ENCODE measurements at places on chromosomes 3 and 15.

DNA sequence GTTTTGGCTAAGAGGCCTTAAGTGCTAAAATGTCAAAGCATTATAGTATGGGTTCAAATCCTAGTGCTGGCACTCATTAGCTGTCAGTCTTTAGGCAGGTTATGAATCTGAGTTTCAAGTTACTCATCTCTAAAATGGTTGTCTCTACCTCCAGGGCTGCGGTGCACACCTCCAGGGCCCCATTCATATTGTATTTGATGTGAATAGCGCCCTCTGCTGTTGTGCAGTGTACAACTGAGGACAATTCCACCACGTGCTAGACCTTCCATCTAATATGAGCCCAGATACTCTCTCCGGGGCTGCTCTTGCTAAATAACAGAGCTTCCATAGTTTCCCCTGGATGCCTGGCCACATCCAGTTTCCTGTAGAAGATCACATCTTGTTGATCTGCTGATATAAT lies 54.3 kb downstream of the OXNAD1 start:
- peak; percentile 79 for DNase-seq

- DNase-seq, result no peak
These were observed 21.8 kb upstream of the DAPK2 start for GRCh38 chr15:64068133-64068532.

DNA sequence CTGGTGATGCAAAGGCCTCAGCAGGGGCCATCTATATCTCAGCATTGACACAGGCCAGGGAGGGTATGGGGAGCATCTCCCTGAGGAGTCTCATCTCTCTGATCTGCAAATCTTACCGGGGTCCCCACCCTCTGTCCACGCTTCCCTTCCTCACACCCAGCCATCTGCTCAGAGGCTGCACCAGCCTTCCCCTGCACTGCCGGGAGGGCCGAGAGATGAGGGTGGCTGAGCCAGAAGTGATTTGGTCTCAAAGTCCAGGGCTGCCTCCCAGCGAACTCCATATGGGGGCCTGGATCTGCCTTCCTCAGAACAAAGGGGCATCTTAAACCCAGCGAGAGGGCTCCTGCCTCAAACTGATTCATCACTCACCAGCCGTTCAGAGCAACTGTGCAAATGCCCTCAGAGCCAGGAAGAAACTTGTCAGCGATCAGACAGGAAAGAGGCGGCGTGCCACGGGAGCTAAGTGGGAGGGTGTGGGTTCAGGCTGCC lies 4.6 kb downstream of the IGDCC3 start:
- no peak for DNase-seq

- no peak for DNase-seq
These were observed 104.7 kb upstream of the LINGO1 start for GRCh38 chr15:77737238-77738037.

DNA sequence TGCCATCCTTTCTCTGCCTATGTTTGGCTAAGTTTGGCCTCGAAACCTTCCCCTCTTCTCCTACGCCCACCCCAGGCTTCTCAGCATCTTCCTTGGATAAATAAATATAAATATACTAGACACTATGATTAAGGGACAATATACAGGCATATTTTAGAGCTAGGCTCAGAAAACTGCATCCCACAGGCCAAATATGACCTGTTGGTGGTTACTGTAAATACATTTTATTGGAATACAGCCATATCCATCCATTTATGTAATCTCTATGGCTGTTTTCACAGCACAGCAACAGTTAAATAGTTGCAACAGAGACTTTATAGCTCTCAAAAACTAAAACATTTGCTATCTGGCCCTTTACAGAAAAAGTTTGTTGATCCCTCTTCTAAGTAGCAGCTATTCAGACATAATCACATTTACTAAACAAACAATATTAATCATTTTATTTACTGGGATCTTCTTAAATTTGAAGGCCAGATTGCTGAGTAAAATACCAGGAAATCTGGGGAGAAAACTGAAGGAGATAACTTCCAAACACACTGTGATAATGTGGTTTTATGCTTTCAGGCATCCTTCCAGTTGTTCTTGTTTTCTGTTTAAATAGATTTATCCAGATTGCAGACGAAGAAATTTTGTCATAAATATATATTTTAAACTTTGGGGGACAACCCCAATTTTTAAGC lies 269.7 kb upstream of the THRB start:
- no peak for DNase-seq

DNA sequence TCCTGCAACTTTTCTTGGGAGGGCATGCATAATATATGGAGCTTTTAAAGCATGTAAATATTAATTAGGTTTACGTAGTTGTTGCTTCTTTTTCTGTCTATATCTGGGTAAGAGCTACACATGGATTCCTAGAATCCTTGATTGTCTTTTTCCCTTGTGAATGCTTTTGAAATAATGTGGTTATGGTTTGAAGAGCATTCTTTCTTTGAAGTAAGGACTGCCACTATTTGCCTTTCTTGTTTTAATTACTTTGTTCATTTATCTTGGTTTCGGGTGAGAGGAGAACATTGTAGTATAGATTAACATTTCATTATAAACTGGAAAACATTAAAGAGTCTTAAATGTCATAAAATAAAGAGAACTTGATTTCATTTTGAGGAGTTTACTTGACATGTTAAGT lies 674.0 kb downstream of the ZBBX start:
- no peak for DNase-seq

GRCh38 chr15:23690015-23690414 lies 2.9 kb upstream of the NDN start:
- no peak for DNase-seq

DNA sequence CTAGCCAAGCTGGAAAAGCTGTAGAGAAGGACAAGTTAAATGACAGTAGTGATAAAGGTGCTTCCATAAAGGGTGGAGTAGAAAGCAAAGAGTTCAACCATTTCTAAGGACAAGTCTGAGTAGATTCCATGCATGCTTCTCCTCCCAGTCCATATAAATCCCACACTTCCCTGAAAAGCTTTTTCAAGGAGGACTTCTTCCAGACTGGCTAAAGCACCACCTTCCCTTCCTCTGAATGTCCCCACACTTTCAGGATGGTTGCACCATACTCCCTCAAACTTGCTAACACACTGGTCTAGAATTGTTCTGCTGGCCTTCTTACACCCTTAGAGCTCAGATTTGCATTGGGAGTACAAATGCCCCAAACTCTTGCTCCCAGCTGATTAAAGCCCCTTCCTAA lies 40.9 kb downstream of the FBN1 start:
- DNase-seq, result no peak

DNA sequence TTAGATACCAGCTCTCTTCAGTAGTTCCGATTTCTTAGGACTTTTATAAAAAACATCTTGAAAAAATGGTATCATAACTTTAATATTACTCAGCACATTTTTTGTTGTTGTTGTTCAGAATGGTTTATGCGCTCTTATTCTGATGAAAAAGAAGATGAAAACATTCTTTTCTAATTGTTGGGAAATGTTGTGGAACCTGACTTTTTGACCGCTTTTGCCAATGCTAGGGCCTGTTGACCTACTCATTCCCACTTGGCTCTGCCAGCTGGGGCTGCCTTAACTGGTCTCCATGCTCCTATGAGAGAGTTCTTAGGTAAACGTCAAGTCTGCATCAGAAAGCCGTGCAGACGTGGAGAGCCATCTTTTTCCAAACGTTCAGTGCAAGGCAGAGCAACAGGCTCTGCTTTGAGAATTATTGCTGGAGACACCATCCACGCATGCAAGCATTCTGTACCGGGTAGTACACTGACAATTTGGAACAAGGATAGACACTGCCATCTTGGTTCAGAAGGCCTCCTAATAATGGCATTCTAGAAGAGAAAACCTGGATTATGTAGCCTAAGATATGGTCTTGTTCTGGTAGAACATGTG lies 176.8 kb downstream of the GHSR start:
- DNase-seq, result no peak

- DNase-seq, result peak; percentile 82
These were observed 10.5 kb downstream of the GNAI2 start for GRCh38 chr3:50246517-50246954.

- DNase-seq, result no peak
These were observed 166.2 kb downstream of the CHL1 start for GRCh38 chr3:362681-363338.

DNA sequence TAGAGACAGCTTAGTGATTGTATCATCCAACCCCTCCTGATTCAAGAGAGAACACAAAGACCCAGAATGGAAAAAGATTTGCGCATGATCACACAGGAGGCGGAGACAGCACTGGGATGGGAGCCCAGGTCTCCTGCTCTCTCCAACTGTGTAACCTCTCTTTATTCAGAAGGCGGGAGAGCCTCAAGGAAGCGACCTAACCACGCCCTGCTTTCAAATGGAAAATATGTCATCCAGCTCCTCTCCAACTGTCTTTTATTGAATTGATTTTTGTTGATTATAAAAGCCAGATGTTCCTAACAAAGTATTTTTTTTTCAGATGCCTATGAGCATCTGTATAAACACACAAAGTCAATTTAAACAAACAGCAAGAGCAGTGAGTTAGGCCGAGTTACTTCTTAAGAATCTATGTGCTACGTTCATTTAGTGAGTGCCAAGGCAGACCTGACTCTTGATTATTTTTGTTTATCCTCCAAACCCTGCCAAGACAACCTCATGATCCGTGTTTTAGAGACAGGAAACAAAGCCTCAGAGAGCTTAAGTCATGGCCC lies 74.5 kb downstream of the BFSP2 start:
- no peak for DNase-seq

DNA sequence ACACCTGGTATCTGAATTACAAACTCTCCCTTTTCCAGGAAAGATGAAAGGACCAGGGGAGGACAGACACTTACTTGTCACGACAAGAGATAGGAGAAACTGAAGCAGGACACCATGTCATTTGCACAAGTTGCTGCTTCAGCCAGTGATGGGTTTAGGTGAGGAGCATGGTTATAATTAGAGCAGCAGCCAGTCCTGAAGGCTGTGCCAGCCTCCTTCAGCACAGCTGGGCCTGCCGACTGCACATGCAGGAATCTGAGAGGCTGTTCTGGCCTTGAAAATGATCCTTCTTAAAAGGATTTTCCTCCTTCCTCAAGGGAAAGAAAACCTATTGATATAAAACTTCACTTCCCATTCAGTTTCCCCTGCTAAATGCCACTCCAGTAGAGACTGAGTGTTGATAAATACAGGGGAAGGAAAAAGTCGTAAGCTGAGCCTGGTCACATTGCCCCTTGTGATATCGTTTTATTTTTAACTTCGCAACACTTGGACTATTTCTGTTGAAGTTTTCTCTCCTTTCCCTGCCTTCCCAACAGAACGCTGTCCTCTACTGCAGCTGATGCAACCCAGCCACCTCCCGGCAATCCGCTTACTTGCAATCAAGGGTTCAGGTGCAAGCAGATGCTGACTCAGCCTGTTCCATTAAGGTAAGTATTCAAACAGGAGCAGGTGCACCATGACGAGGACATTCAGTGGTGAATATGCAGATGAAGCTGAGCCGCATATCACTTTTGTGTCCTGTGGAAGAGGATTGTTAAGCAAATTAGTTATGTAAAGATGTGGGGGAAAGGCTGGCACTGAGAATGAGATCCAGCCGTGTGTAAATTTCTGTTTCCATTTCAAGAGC lies at the start of gene FBXO40:
Gene FBXO40 (plus strand): TSS at position 524 of the 847 bp plus-strand sequence. CDS start 27,197 bp downstream, outside the sequence.
- no peak for DNase-seq

GRCh38 chr15:92025706-92026270 lies 172.3 kb downstream of the SLCO3A1 start:
- no peak for DNase-seq

DNA sequence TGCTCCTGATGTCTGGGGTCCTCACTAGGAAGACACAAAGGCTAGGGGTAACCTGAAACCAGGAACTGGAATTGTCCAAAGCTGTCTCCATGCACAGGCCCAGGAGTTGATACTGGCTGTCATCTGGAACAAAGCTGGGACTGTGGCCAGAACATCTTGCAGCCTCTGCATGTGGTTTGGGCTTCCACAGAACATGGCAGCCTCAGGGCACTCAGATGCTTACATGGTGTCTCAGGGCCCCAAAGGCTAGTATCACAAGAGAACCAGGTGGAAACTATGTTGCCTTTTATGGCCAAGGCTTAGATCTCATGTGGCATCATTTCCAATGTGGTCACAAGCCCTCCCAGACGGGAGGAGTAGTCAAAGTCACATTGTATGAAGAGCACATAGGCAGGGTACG lies 335.2 kb upstream of the TRIM42 start:
- no peak for DNase-seq

DNA sequence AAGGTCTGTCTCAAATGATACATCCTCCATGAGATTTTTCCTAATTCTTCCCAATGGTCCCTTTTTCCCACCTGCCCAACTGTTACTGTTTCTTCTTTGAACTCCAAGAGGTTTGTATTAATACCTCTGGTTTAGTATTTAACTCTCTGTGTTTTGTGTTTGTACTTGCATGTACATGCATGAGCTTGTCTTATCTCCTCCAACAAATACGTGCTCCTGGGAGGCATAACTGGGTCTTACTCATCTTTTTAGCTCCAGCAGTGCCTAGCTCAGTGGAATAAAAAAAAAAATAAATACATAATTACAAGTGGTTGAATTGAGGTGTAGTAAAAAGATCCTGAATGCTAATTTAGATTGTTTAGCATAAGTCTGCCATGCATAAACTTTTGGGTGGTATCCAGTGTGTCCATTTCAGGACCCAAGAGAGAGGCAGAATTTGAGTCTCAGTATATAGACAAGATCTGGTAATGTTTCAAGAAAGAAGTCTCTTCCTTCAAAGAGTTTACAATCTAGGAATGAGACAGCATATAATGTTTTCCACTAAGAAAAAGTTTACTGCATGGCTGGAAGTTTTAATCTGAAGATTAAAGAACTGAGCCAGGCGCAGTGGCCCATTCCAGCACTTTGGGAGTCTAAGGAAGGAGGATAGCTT lies 1.7 kb upstream of the LYSMD2 start:
- DNase-seq, result no peak

- no peak for DNase-seq
These were observed 572.5 kb downstream of the SQOR start for GRCh38 chr15:46207341-46207740.

GRCh38 chr15:61830536-61831330 lies 229.5 kb downstream of the VPS13C start:
- no peak for DNase-seq

- no peak for DNase-seq
These were observed 83.0 kb downstream of the KLHL25 start for GRCh38 chr15:85711580-85712192.

DNA sequence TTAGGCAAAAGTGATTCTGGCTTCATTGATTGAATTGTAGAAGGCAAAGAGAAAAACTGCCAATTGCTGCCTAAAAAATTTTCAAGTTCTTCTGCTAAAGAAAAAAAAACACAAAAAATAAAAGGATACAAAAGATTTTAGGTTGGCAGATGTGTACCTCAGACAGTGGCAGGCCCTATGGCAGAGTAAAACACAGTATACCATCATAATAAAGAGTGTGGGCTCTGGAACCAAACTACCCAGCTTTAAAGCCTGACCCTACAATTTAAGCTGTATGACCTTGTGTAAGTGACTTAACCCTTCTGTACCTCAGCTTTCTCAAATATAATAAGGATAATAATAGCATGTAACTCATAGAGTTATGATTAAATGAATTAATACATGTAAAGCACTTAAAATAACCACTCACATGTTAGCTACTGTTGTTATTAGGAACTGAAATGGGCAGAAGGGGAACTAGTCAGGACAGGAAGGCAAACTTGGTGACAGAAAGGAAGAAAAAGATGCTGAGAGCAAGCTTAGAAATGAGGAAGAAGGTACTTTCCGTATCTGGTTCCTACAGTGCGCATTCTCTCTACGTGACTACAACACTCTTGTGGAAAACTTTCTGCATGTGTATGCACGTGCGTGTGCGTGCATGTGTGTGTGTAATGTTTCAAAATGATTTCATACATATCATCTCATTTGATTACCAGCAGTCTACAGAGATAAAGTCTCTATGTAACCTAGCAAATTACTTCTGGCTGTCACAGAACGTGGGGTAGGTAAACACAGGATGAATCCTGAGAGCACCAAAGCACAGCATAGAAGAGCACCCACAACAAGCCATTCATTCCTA lies 13.6 kb upstream of the GATM start:
- no peak for DNase-seq
